ENCODE measurements at places on chromosomes 12 and 14. TPM values are rescaled to one million over a fixed set of nuclear protein-coding genes. Genes with fewer than 3 reads are reported as not detected.

RPL10L gene
- not detected for total RNA-seq

MGP gene
- 159 TPM for total RNA-seq

AMHR2 gene
- total RNA-seq = 1.6 TPM

GRCh38 chr12:89674326-89674942 lies 34.2 kb downstream of the ATP2B1 start:
- H3K4me1 ChIP-seq = peaks cover 41% of the 10 kb centered on the region
- no peaks in the 10 kb centered on the region for H3K27me3 ChIP-seq
- no peak for DNase-seq
- no peaks in the 10 kb centered on the region for H3K36me3 ChIP-seq

DNA sequence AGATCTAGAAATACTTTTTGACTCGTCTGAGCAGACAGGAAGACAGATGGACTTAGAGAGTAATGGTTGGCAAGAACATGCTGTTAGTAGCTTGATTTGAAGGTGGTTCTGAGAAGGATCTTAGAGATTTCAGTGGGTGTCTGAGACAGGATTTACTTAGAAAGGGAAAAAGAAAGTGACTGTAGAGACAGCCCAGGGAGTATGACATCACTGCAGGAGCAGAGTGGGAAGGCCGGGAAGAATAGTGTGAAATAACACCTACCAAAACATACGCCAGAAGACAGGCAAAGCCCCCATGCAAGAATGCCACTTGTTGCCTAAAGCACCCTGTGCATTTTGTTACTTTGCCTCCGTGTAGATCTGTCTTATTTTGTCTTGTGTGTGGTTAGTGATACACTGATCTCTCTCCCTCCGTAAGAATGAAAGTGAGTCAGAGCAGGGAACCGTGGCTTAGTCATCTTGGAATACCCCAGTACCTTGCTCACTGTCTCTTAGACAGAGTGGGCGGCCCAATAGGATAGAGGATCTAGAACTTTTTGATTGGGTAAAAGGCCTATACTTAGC lies 161.3 kb upstream of the IFNG-AS1 start:
- peak overlapping the region; percentile 62 for H3K4me3 ChIP-seq
- H3K36me3 ChIP-seq = no peaks in the 10 kb centered on the region
- H3K27me3 ChIP-seq = no peaks in the 10 kb centered on the region
- no peak for DNase-seq
- H3K4me1 ChIP-seq = peaks cover 24% of the 10 kb centered on the region

GRCh38 chr14:31480156-31480555 lies 7.7 kb downstream of the GPR33 start:
- no peak overlapping the region for H3K27ac ChIP-seq
- no peaks in the 10 kb centered on the region for H3K27me3 ChIP-seq
- H3K4me3 ChIP-seq = no peak overlapping the region
- H3K4me1 ChIP-seq = no peaks in the 10 kb centered on the region
- H3K36me3 ChIP-seq = no peaks in the 10 kb centered on the region

GRCh38 chr14:37122288-37122687 lies 50.1 kb downstream of the SLC25A21 start:
- H3K36me3 ChIP-seq = no peaks in the 10 kb centered on the region
- H3K27ac ChIP-seq = no peak overlapping the region
- no peak for DNase-seq
- no peaks in the 10 kb centered on the region for H3K4me1 ChIP-seq
- no peaks in the 10 kb centered on the region for H3K27me3 ChIP-seq

DNA sequence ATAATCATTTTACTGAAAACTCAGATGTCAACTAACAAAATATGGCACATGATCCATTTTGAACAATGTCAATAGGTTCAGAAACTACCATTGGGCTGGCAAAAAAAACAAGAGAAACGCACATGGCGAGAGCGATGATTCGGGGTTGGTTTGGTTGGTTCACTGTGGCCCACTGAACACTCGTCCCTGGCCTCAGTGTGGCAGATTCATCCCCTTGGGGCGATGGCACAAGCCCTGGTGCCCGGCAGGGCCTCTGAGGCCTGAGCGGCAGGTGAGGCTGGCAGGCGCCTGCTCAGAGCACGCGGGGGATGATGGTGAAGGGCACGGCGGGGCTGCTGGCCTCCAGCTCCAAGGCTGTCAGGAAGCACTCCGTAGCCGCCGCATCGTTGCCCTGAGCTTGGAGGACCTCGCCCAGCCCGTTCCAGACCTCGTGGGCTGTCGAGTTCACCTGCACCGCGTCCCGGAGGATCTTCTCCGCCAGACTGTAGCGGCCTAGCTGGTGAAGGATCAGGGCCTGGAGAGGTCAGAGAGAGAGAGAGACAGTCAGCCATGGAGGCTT lies 144.3 kb downstream of the CALM1 start:
- H3K27me3 ChIP-seq = no peaks in the 10 kb centered on the region
- peaks cover 13% of the 10 kb centered on the region for H3K4me1 ChIP-seq
- H3K36me3 ChIP-seq = peaks cover 20% of the 10 kb centered on the region
- no peak overlapping the region for H3K4me3 ChIP-seq
